HepG2 (cell line): ENCODE measurements at places on chromosomes 11 and 22.

GRCh38 chr11:15112131-15112541 lies 2.6 kb upstream of the INSC start:
- DNase-seq = no peak

GRCh38 chr11:82229341-82229740 lies 504.3 kb downstream of the FAM181B start:
- peak; percentile 12 for DNase-seq

DNA sequence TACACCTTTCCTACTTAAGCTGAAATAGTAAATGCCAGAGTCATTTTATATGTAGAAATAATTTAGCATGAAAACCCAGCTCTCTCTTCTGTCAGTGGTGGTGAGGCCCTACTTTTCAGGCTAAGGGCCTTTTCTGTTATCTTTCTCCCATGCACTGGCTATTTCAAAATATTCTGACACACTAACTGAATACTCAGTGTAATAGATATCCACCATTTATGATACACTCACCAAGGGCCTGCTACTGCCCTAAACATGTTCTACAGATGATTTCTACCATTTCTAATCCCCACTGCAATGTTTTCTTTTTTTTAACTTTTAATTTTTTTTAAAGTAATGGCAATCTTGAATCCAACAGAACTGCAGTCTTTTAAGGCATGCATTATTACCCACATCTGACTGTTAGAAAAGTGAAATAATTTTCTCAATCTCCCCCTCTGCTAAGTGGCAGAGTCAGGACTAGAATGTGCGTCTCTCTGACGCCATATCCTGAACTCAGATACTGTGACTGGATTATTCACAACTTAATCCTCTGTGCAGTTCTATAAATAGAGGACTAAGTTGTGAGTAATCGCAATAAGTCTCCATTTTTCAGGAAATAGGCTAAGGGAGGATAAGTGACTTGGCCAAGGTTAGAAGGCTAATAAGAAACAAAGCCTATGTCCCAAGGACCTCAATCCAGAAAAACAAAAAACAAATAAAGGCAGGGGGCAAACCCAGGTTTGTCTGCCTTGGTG lies 44.0 kb downstream of the GRAMD1B start:
- no peak for DNase-seq

DNA sequence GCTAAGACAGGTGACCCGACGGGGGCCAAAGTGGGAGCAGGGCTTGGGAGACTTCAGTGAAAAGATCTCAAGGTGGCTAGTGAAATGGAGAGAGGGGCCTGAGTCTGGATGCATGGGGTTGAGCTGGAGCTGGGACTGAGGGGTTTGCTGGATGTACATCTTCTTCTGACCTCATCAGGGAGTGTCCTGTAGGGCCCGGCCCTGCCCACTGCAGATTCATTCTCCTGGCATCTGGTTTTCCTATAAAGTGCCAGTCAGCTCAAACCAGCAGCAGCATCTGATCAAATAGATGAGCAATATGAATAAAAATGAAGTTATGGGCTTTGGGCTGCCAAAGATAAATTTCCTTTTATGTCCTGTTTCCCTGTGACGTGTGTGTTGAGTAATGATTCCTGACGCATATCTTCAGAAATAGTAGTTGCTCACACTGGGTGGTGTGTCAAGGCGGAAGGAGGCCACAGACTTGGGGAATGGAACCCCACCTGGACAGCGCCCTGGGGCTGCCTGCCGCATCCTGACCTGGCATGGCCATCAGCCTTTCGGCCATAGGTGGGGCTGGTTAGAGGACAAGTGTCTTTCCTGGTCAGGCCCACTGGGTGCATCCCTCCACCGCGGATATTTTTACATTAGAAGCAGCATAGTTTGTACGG lies 135.4 kb downstream of the OSBP2 start:
- no peak for DNase-seq
